ENCODE measurements at places on chromosomes 16 and 17. TPM values are rescaled to one million over a fixed set of nuclear protein-coding genes. Genes with fewer than 3 reads are reported as not detected.

RHOT1 gene
- 32.5 TPM for polyA plus RNA-seq

CTRB2 gene
- polyA plus RNA-seq: 4.0 TPM

DNA sequence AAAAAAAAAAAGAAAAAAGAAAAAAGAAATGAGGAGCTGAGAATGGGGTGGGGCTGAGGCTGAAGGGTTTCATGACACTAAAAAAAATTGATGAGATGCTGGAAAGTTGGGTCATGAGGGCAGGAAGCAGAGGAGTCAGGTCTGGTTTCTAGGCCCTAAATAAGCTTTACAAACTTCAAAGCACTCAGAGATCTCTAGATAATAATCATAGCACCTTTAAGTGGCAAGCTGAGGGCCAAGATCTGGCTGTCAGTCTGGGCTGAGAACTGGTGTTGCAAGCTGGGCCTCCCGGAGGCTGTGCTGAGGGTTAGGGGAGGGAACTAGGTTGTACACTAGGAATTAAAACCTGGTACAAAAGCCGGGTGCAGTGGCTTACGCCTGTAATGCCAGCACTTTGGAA lies 6.4 kb downstream of the ZNF764 start:
- no peak for DNase-seq

KCTD19 gene
- polyA plus RNA-seq: not detected

ZNF624 gene
- 1.5 TPM for polyA plus RNA-seq

HOXB4 gene
- polyA plus RNA-seq: 2.6 TPM

DNA sequence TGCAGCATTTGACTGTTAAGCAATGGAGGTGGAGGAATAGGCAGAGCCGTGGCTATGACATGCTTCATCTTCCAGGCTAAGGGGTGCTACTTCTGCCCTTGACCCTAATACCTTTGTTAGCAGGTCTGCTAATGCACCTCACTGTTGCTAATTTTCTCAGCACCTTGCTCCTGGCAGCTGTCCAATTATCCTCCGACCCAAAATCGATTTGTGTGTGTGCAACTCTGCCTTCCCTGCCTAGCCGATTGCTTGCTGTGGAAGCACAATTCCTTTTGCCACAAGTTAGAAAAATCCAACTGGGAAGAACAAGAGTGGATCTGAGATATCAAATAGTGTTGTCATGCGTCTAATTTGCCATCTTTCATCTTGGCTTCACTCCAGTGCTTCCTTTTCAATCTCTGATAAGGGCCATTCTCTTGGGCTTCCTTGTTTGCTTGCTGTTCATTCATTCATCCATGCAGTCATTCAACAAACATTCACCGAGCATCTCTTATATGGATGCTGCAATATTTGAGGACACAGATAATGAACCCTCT lies 422.8 kb downstream of the RBFOX1 start:
- DNase-seq: peak; percentile 16

DNA sequence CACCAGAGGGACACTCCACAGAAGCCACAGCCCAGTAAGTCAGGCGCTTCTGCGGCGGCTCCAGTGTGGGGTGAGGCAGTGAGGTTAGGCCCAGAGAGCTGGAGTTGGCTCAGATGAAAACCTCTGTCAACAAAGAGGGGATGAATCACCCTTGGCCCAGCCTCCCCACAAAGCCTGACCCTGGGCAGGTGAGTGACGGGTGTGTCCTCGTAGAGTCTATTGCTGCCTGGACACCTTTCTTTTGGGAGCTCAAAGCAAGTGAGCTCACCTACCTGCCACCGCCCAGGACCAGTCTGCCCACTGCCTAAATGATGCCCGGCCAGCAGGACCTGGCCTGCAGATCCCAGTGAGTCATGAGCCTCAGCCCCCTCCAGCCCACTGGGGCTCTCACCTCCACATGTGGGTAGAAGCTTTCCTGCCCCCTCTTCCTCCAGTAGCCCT lies 24.9 kb upstream of the DBNDD1 start:
- peak; percentile 59 for DNase-seq

GRCh38 chr16:78057803-78058564 lies 35.6 kb downstream of the CLEC3A start:
- DNase-seq: no peak

DNA sequence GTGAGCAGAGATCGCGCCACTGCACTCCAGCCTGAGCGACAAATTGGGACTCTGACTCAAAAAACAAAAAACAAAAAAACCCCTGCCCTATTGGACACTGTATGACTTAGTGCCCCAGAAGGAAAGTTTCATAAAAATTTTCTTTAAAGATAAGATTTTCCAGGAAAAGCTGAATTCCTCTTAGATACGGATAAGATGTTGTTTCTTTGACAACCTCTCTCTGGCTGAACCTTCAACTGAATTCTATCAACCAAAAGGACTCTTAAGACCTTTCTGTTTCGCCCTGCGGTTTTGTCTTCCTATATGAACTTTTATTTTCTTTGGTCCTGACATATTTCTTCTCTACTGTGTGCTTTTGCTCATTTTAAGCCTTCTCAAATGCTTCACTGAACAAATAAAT lies 35.8 kb downstream of the CPPED1 start:
- DNase-seq: no peak

- DNase-seq: peak; percentile 57
These were observed 5.4 kb upstream of the PNPO start for GRCh38 chr17:47935961-47936360.

CMTM1 gene
- not detected for polyA plus RNA-seq

DNA sequence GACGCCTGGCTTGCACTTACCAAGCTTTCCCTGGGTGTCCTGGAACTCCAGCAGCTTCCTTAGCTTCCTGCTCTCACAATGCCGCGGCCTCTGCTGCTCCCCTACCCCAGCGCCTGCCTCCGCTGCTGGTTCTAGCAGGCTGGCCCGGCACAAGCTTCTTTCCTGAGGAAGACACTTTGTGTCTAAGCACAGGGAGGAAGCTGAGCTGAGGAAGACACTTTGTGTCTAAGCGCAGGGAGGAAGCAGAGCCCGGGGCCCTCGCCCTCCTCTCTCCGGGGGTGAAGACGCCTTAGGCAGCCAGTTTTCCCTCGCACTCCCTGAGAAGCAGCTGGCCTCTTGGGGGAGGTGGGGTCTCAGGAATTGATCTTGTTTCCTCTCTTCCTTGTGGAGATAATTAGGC lies 64.9 kb downstream of the PLD6 start:
- no peak for DNase-seq

GRCh38 chr17:38691154-38691553 lies 13.9 kb upstream of the MLLT6 start:
- DNase-seq: no peak

DYNC1LI2 gene
- 51.6 TPM for polyA plus RNA-seq

DNA sequence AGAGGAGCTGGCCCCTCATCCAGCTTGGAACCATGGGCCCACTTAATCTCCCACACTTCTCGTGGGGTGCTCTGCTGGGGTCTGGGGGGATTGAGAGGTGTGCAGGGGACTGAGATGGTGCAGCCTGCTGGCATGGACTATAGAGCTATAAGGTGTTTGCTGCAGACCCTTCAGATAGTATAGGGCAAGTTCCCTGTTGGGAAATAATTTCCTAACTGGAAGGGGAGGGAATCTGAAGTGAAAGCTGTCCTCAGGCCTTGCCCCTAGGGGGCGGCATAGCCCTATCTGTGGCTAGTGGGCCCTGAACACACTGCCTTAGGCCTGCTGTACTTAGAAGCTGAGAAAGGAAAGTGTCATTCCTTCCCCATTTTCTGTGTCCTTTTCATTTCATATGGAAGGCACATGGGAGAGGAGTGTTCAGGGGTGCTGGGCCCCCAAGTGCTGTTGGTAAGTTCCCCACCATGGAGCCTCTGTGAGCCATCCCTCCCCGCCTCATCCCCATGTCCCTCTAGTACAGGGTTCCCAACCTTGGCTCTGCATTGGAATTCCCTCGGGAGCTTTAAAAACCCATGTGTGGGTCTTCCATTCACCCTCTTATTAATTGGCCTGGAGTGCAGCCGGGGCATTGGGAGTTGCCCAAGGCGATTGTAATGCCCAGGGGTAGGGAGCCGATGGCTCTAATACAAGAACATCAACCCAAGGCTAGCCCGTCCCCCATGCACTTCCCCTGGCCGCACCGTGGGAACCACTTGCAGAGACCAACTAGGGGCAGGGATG lies 19.7 kb downstream of the GOSR2 start:
- DNase-seq: peak; percentile 86

GRCh38 chr16:2983706-2984136 lies 3.5 kb upstream of the PKMYT1 start:
- DNase-seq: peak; percentile 92

DNA sequence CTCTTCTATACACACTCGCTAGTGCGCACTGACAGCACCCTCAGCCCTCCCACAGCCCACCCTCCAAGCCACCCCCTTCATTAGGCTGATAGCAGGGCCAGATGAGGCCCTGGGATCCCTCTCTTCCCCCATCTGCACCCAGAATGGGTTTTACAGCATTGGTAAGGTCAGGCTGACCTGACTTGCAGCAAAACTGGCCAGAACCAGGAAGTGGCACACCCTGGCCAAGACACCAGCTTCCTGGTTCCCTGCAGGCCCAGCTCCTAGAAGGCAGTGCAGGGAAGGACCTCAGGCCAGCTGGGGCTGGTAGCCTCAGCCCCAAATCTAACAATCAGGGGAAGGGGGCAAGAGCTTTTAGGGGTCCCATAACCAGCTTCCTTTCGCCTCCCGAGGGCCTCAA lies 50.0 kb upstream of the MRPS23 start:
- peak; percentile 83 for DNase-seq

ABCC3 gene
- 23.9 TPM for polyA plus RNA-seq

DNA sequence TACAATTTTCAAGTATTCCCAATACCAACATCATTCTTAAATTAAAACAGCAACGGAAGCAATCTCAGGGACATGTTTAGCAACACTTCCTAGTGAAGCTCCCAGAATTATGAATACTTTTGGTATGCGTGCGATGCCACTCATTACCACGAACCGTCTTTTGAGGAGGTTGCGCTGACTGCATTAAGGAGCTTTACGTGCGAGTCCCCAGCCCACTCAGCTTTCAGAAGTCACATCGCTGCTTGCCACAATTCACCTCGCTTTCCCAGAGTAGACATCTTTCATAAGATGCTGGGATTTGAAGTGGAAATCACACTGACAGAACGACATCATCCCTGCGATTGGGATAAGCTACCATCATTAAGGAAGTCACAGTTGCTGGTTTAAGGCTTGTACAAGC lies 441.6 kb upstream of the HSBP1 start:
- DNase-seq: no peak

- DNase-seq: no peak
These were observed 23.6 kb downstream of the NTN1 start for GRCh38 chr17:9044772-9045463.

BAIAP3 gene
- polyA plus RNA-seq: 2.5 TPM

GRCh38 chr17:42889809-42890208 lies 10.8 kb upstream of the G6PC1 start:
- no peak for DNase-seq

DNA sequence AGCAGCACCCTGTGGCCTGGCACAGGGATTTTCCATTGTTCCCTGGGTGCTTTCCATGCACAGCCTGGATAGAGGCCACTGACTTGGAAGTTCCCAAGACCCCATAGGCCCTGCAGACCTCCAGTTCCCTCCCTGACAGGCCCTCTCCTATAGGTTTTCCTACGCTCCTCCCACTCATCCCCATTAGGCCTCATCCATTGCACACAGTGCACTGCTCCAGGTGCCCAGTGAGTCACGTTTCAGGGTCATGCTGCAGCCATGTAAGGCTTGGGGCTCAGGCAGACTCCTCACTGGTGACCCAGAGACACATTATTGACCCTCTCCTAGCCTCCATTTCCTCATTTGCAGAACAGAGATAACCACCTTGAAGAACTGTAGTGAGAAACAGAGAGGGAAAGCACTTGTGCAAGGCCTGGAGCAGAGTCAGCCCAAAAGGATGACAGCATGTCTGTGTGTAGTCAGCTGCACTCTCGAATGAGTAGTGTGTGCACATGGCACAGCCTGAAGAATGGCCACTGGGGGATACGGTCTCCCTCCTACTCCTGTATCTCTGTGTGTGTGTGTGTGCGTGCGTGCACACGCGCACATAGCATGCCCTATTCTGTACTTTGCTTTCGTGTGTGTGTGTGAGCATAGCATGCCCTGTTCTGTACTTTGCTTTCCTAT lies 26.8 kb downstream of the DRC3 start:
- no peak for DNase-seq

GRCh38 chr17:36861531-36861930 lies 75.7 kb upstream of the LHX1 start:
- DNase-seq: no peak

DNA sequence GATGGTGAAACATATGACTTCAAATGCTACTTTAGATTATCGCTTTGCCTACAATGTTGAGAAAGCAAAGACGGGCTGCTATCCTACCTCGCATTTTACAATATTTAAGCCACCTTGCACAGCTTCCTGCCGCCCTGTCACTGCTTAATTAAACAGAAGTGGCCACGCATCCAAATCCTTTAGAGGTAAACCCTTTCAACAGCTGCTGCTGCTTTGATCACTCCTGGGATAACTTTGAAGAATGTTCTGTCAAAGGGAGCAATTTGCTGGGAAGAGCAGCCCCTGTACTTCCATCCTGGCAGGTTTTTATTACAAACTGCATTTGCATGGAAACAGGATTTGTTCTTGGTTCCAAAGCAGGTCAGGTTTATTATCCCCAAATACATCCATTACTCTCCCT lies 24.2 kb upstream of the SSTR2 start:
- no peak for DNase-seq

PLEKHM1 gene
- 10.4 TPM for polyA plus RNA-seq

- no peak for DNase-seq
These were observed 55.7 kb downstream of the PLD6 start for GRCh38 chr17:17150448-17150800.

WIPF2 gene
- 6.3 TPM for polyA plus RNA-seq

GRCh38 chr17:491086-492021 lies 138.7 kb upstream of the RPH3AL start:
- peak; percentile 87 for DNase-seq

DNA sequence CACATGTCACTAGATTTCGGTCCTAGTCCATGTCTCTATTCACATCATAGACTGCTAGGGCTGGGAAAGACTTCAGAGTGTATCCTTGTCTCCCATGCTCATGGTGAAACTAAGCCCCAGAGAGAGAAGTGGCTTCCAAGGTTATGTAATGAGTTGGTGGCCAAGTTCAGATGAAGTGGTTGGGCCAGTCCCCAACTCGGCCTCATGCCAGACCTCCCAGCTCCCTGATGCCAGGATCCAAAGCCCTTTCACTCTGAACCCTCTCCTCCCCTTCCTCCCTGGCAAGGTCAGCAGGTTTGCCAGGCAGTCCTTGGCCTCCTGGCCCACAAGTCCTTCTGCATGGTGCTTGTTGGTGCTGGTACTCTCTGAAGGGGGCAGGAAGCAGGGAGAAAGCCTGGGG lies 189.7 kb downstream of the AXIN2 start:
- DNase-seq: peak; percentile 90

GRCh38 chr16:354291-354881 lies 1.9 kb upstream of the AXIN1 start:
- no peak for DNase-seq

DNA sequence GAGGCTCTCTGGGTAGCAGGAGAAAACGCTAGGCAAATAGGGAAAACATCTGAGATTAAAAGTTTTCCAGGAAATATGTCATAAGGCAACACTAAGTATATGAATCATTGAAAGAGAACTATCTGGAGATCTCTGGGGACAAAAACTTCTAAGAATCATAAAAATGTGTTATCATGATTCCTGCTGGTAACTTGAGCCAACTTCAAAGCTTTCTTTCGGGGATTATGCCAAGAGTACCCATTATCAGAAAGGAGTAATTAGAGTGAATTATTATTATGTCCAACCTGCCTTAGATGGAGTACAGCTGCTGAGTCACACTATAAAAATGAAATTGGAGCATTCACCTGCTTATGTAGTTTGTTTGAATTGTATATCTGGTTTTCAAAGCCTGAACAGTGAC lies 488.5 kb upstream of the SOX9 start:
- DNase-seq: no peak

KIF18B gene
- polyA plus RNA-seq: 1.2 TPM

LRRC37B gene
- polyA plus RNA-seq: 8.9 TPM

GRCh38 chr17:75105126-75106080 lies 4.4 kb upstream of the ARMC7 start:
- peak; percentile 81 for DNase-seq

GAS2L2 gene
- not detected for polyA plus RNA-seq

FBXW10 gene
- polyA plus RNA-seq: 0.35 TPM

All from stomach (tissue), 19 donors.